Dermis blood vessel endothelial cell (primary cell): ENCODE measurements at places on chromosomes 4 and X. TPM values are rescaled to one million over a fixed set of nuclear protein-coding genes. Genes with fewer than 3 reads are reported as not detected.

The TRIML2 gene
- 1.4 TPM in 1 of 2 replicates, not detected in the other for total RNA-seq

The FAM53A gene
- 1.1 and 2.4 TPM in 2 replicates for total RNA-seq

The SHOX gene
- not detected in 2 replicates for total RNA-seq

The GRPEL1 gene
- 32.3 and 52.4 TPM in 2 replicates for total RNA-seq
